ENCODE measurements at places on chromosomes 2 and 18. TPM values are rescaled to one million over a fixed set of nuclear protein-coding genes. Genes with fewer than 3 reads are reported as not detected.

The RAB27B gene
- polyA plus RNA-seq = 0.59 TPM

The ADGRF3 gene
- 0.33 TPM for polyA plus RNA-seq

The SIX2 gene
- polyA plus RNA-seq = 1.0 TPM

The C2orf78 gene
- not detected for polyA plus RNA-seq
